Fibroblast of the aortic adventitia (primary cell): ENCODE measurements at places on chromosomes 6 and 20. TPM values are rescaled to one million over a fixed set of nuclear protein-coding genes. Genes with fewer than 3 reads are reported as not detected.
A peak's percentile ranks its signal among the peaks of the same experiment; 100 is the strongest.

The VARS2 gene
- 15.6 and 18.5 TPM in 2 replicates for total RNA-seq

The FOXC1 gene
- total RNA-seq: 4.4 and 15.7 TPM in 2 replicates

The CALHM6 gene
- 0.18 and 1.6 TPM in 2 replicates for total RNA-seq

The ELOVL2 gene
- total RNA-seq: 0.16 and 0.18 TPM in 2 replicates

The RPP40 gene
- total RNA-seq: 1.8 and 21.9 TPM in 2 replicates

The KHDC1L gene
- total RNA-seq: not detected in 2 replicates

The HLA-DQA2 gene
- not detected in 2 replicates for total RNA-seq

The IL17F gene
- not detected in 2 replicates for total RNA-seq

The HDGFL1 gene
- not detected in 2 replicates for total RNA-seq

The ZKSCAN8 gene
- total RNA-seq: 16.4 and 21.2 TPM in 2 replicates

GRCh38 chr6:129683601-129684322 is 26.2 kb downstream of the ARHGAP18 start:
- peak; percentile 99 for DNase-seq

DNA sequence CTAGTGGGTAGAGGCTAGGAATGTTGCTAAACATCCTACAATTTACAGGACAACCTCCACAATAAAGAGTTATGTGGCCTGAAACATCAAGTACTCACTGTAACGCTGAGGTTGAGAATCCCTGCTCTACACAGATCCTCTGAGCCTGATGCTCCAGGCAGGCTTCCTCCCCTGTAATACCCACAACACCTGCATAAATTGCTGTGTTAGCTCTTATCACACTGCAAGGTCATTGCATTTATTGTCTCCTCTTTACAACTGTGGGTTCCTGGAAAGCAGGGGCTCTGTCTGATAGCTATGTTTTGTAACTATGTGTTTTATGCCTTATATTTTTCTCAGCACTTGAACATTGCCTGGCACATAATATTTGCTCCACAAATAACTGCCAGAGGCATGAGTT is 11.6 kb downstream of the RPP21 start:
- no peak for DNase-seq

DNA sequence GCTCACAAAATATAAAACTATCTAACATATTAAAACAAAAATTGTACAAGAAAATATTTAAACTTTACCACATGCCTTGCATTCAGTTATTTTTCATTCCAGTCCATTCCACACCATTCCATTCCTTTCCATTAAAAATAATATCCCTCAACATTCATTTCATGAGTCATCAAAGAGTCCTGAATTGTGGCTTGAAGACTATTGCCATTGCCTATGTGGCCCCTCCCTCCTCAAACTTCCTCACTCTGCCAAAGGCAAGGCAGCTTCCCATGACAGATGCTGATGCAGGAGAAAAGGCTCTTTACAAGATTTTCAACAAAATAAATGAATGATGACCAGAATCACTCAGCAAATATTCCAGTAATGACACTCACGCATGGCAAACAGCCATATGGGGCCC is 31.7 kb downstream of the IL20RA start:
- DNase-seq: peak; percentile 54

GRCh38 chr6:85490516-85491248 is 40.8 kb downstream of the NT5E start:
- peak; percentile 34 for DNase-seq

DNA sequence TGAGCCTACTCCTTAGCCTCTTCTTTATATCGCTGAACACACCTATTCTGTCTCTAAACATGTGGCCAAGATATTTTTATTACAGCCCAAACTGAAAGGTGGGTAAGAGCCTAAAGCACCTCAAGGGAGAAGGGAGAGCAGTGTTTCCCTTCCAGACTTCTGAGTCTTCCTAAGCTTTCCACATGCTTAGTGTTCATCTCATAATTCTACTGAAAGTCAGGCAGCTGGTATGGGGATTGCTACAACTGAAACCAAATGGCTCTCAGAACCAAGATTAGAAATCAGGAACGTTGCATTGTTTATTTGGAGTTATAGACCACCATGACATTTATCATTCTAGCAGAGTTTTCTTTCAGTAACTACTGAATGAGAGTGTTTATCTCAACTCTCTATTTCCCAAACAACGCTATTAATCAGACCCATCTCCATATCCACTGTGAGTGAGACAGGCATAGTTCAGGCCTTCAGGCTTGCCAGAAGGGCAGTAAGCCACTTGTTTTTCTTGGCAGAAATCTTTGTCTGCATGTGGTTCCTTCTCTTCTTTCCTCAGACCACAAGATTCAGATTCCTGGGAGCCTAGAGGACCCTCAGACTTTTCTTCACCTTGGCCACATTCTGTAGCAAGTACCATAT is 22.8 kb downstream of the VGLL2 start:
- DNase-seq: no peak

- DNase-seq: no peak
These were observed 18.4 kb downstream of the STX16 start for GRCh38 chr20:58669287-58670006.

GRCh38 chr20:49028684-49029083 is 17.4 kb upstream of the CSE1L start:
- peak; percentile 58 for DNase-seq

DNA sequence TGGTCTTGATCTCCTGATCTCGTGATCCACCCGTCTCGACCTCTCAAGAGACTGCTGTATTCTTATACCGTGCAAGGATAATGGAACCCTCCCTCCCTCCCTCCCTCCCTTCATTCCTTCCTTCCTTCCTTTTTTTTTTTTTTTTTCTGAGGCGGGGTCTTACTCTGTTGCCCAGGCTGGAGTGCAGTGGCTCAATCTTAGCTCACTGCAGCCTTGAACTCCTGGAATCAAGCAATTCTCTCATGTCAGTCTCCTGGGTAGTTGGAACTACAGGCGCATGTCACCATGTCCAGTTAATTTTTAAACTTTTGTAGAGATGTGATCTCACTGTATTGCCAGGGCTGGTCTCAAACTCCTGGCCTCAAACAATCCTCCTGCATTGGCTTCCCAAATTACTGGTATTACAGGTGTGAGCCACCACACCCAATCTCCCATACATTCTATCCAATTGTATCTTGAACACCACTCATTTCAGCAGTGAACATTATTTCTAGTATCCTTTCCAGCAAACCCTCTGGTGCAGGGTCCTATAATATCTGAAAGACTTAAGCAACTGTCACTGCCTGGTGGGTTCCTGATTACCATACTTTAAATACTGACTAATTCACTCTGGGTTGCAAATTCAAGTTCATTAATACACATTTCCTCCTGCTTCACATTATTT is 210.0 kb upstream of the ZNF217 start:
- no peak for DNase-seq

DNA sequence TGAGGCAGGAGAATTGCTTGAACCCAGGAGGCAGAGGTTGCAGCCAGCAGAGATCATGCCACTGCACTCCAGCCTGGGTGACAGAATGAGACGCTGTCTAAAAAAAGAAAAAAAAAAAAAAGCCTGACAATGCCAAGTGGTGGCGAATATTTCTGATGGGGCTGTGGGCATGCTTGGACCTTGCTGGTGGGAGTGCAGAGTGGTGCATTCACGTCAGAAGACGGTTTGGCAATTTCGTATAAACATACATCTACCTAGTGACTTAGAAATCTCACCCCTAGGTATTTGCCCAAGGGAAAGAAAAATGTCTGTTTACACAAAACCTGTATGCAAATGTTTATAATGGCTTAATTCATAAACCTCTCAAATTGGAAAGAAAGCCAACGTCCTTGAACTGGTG is 33.6 kb downstream of the CTCFL start:
- DNase-seq: no peak

DNA sequence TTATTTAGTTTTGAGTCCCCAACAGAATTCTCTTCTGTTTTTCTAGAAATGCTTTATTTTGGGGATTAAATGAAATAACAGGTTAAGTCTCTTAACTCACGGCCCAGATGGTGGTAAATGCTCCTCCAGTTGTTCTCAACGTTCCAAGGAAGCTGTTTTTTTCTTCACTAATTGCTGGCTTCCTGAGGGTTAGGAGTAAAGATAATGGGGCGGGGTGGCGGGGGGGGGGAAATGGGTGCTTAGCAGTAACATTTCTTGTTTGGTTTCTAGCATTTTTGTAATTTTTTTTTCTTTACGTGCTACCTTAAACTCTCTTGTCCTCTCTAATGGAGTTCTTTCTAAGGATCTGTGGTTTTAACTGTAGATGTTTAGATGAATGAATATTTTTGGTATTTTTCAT is 2.2 kb downstream of the SRSF3 start:
- no peak for DNase-seq

GRCh38 chr6:395432-396125 is 4.0 kb downstream of the IRF4 start:
- DNase-seq: no peak

DNA sequence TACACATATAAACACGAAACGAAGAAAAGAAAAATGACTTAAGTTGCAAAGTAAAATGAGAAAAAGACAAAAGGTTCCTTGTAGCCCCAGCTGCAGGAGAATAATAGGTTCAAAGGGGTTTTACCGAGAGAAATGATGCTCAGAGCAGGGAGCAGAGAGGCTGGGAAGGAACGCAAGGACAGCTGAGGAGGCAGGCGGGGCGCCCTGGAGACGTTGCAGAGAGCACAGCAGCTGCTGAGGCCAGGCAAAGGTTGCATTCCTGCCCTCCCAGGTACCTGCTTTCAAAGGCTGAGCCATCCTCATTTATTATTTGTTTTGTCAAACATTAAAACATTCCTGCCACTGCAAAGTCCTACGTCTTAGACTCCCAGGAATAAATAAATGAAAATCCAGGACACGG is 16.2 kb upstream of the VAPB start:
- no peak for DNase-seq

DNA sequence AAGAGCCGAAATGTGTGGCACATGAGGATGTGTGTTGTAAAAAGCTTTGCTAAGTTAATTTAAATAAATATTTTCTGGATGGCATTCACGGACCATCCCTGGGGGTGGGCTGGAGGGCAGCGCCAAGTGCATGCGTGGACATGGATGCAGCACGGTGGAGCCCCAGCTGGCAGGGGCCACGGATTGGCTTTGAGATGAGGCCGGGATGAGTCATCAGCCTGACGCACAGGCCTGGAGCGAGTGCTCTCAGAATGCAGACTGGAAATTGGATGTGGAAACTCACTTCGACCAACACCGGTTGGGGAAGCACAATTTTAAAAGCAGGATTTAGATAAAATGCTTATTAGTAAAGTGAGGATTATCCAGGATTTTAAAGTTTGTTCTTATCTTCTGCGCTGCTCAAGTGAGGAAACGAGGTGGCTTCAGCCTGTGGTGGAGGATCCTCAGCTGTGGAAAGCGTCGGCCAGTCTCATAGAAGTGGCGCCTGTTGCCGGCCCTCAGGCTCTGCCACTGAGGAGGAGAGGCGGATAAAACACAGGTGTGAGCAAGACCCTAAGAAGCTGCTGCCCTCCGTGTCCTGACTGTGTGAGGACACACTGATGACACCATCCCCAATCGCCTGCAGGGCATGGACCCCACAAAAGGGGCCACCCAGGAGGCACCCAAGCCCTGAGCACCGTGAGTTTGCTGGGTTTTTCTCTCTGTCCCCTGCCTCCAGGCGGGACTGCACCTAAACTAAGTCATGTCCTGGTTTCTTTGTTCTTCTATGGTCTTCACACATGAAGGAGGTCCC is 279.7 kb downstream of the CDH4 start:
- DNase-seq: no peak

- no peak for DNase-seq
These were observed 92.5 kb upstream of the SUPT3H start for GRCh38 chr6:45470131-45470738.

DNA sequence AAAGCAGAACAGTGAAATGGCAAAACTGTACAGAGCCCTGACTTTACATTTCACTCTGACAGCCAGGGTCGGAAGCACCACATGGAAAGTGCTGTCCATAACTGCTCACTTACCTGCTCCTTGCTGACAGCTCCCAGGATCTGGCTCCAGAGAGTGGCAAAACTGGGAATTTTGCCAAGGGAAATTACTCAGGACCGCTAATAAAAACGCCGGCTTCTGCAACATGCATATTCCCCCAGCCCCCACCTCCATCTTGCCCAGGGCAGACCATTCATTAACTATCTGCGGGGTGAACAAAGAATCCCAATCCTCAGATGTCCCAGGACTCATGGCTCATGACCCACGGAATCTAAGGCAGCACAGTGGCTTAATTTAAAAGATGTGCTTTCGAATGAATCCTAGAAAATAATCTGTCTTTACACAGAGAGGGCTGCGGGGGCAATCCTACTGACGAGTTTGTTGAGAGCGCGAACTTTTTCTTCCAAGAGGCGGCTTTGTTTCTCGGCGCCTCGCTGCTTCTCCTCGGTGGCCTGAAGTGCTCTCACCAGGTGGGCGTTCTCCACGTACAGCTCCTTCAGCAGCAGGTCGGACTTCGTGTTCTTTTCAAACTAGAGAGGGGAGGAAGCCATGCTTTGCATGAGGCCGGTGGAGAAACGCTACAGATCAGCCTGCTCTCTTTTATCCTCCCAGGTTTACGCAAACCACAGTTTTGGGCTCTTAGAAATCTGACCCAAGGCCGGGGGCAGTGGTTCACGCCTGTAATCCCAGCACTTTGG is 45.8 kb downstream of the GINS1 start:
- peak; percentile 7 for DNase-seq

GRCh38 chr6:137471986-137472385 is 22.2 kb downstream of the OLIG3 start:
- no peak for DNase-seq

GRCh38 chr20:22814471-22815205 is 220.5 kb upstream of the SSTR4 start:
- DNase-seq: no peak

DNA sequence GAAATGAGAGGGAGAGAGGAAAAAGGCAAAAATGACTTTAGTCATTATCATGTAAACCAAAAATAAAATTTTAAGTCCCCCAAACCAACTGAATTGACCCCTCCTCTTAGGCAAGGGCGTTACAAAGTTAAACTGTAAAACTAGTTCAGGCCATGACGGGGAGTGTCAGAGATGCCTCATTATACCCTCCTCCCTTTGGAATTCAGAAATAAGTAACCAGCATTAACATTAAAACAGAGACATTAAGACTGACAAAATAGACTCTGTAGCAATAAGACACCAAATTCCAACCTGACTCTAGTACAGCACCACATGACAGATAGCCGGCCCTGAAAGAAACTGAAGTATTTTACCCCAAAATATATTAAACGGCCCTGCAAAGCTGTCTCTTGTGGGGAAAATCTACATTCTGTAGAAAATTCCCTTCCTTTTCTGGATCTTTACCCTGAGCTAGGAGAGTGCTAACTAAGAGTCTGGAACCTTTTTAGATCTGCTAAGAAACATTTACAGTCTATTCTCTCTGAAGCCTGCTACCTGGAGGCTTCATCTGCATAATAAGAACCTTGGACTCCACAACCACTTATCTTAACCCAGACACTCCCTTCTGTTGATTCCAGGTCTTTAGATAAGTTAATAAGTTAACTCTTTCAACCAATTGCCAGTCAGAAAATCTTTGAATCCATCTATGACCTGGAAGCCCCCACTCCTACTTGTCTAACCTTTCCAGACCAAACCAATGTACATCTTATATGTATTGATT is 150.7 kb downstream of the PKHD1 start:
- DNase-seq: no peak

- peak; percentile 41 for DNase-seq
These were observed 4.3 kb upstream of the RPP21 start for GRCh38 chr6:30340589-30341054.

GRCh38 chr20:25230166-25230831 is 17.6 kb upstream of the PYGB start:
- peak; percentile 64 for DNase-seq

GRCh38 chr6:134882426-134883038 is 67.4 kb downstream of the ALDH8A1 start:
- peak; percentile 96 for DNase-seq

- DNase-seq: peak; percentile 98
These were observed 59.0 kb upstream of the EEF1A1 start for GRCh38 chr6:73579851-73580246.

- DNase-seq: no peak
These were observed 75.9 kb upstream of the EYA4 start for GRCh38 chr6:133165235-133165634.
